HepG2 (cell line): ENCODE measurements at places on chromosomes 1 and 21.

DNA sequence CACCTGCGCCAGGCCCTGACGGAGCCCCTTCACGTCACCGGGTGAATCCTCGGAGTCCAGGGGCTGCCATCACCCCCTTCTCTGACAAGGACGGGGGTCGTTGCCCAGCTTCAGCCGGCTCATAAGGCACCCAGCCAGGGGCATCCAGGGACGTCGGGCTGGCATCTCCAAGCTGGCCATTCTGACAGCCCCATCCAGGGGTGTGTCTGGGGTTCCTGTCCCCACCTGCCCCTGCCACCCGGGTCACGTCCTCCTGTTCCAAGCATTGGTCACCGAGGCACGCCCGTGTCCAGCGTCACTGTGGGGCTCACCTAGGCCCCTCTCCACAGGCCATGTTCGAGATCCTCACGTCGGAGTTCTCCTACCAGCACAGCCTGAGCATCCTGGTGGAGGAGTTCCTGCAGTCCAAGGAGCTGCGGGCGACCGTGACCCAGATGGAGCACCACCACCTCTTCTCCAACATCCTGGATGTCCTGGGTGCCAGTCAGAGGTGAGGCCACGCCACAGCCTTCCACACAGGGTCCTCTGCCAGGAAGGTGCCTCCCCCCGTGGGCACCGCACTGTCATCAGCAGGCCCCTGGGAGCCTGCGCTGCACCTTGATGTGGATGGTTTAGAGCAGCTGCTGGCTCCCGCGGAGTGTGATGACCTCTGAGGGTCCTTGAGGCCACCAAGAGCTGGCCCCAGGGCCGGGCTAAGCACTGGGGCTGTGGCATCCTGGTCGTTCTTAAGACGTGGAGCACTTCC, 14.8 kb downstream of the ARHGEF16 start:
- DNase-seq = no peak

DNA sequence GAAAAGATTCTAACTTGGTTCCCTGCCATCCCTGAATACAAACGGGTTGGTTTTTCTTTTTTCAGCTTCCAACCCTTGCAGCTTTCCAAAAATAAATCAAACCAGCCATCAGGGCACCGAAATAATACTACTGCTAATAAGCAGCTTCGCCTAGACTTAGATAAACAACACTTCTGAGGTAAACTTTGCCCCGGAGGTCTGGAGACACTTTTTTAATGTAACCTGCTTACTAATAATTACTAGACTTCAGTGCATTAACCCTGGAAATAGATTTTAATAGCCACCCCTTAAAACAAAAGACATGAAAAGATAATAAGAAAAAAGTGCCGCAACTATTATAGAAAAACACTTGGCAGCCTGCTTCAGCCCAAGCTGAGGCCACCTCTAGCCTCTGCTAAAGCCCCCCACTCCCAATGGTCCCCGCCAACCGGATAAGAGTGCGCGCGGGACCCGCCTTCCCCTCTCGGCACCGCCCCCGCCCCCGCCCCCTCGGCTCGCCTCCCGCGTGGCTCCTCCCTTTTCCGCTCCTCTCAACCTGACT, 405 bp upstream of the GADD45A start:
- no peak for DNase-seq

GRCh38 chr1:41735631-41736260, 183.0 kb downstream of the HIVEP3 start:
- DNase-seq = no peak

GRCh38 chr1:89687254-89687653, 54.3 kb downstream of the LRRC8C start:
- no peak for DNase-seq

GRCh38 chr1:80801695-80802094, 999.0 kb upstream of the ADGRL2 start:
- no peak for DNase-seq

DNA sequence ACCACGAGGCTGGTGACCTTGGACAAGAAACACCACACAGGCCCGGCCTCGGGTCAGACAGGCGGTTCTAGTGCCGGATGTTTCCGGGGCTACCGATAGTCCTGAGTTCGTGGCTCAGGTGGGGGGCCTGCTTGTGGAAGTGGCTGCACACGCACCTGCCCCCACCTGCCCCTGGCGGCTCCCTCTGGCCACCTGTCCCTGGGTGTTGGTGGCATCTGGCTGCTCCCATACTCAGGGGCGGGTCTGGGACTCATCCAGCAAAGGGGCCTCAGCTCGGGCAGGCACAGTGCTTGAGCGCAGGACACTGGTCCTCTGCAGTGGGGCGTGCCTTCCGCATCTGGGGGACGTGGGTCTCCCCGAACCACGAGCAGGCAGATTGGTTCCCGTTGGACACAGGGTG, 33.6 kb downstream of the TP73 start:
- DNase-seq = no peak

DNA sequence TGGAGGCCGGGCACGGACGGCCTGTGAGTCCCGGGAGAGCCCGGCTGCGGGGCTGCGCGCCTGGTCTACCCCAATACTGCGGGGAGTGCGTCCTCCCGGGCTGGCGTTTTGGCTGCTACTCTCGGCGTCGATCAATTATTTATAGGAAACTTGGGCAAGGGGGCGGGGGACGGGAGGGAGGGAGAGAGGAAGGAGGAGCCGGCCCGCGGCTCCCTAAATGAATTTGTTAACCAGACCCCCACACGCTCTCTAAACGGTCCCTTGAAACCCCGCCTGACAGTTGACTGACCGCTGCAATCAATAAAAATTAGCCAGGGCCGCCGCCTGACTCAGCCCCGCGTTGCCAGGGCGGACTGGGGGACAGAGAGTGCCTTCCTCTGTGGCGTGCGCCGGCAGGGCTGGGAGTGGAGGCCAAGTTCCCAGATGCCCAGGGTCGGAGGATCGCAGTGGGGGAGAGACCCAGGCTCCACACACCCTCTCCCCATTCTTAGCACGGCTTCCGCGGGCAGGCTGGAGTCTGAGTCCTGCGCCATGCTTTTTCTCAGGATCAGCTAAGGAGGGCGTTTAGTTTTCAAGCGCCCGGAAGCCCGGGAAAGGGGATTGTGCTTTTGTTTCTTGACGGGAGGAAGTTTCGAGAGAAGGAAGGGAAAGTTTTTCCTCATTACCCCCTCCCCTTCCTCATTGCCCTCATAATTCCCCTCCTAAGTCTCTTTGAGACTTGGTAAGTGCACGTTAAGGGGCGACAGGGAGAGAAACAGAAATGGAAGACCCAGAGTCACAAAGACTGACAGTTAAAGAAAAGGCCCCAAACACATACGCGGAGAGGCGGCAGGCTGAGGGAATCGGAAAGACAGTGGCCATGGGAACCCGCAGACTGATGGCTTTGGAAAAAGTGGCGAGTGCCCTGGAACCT, 6.2 kb downstream of the PAX7 start:
- no peak for DNase-seq
